Stimulated activated CD8-positive, alpha-beta memory T cell treated with anti-CD3 and anti-CD28 coated beads, Interleukin-7, amount 100 ng/mL, for 4 hours (primary cell): ENCODE measurements at places on chromosomes 4 and X.

DNA sequence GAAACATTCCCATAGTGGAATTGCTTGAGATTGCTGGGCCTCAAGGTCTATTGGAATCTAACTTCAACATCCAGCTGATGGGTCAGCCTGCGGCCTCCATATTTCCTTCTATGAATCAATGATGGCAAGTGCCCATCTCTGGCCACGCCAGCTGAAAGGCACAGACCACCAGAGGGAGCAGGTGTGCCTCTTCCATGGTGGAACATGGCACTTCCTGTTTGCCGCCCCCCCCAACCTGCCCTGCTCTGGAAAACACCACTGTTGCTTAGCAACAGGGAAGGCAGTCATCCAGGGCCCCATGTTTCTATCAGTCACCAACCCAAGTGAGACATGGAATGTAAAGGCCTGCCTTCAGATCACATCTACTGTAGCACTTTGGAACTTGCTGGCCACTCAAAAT lies 11.6 kb downstream of the PAGE4 start:
- no peak for DNase-seq

- DNase-seq, result no peak
Measured at GRCh38 chr4:145939856-145940255, 1.2 kb upstream of the ZNF827 start.

DNA sequence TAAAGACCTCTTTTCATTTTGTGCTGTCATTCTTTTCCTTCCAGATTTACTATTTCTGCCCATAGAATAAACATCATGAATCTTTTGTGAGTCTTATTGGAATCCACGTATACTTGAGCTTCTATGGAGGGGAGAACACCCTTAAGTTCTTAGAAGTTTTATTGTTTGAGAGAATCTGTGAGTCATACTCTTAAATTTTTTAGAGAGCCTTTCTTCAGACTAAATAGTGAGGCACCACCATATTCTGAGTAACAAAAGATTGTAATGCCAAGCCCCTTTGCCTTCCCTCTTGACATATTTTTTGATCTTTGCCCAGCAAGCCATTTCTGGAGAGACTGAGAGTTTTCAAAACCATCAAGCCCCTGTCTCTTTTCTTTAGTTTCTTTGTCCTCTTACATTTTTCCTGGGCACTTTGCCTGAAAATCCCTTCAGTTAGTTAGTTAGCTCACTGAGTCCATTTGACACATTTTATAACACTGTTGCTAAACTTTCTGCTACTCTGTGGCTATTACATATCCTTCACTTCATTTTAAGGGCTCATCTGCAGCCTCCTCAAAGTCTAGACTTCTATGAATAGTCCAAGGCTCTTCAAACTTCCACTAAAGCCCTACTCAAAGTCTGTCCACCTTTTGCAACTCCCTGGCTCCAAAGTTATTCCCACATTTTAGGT lies 65.3 kb upstream of the NDUFC1 start:
- DNase-seq, result no peak

DNA sequence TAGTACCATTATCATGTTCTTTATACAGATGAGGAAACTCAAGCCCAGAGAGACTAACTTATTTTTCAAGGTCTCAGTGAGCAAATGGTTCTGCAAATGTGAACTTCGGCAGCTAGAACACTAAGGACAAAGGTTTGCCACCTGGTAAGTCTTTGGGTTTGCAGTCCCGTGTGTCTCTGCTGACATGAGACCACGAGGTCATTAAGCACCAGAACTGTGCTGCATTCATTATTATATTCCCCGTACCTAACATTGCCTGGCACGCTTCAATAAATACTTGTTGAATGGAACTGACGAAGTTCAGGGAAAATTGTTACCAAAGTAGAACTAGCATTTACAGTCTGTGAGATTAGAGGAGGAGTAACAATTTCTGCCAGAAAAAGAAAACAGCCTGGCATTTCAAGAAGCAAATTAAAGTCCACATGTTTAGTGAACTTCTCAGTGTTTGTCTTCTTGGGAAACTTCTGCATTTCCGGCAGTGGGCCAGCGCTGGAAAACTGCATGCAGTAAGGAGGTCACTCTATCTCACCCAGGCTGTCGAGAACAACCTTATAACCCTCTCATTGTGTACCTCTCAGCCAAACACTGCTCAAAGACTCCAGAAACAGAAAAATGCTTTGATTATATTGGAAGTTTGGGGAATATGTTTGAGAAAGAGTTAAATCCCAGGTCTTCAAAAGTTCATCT lies 67.4 kb upstream of the CPEB2 start:
- DNase-seq, result no peak

DNA sequence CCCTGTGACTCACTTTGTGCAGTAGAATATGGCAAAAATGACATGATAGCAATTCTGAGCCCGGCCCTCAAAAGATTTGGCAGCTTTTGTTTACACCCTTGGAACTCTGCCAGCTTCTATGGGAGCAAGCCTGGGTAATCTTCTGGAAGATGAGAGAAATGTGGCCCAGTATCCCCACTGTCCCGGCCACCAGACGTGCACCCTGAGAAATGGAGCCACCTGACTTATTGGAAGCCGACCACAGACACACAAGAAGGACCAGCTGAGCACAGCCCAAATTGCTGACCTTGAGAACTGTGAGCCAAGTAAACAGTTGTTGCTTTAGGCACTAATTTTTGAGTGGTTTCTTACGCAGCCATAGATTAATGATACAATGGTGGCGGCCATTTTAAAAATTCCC lies 197.0 kb downstream of the STIM2 start:
- DNase-seq, result no peak

DNA sequence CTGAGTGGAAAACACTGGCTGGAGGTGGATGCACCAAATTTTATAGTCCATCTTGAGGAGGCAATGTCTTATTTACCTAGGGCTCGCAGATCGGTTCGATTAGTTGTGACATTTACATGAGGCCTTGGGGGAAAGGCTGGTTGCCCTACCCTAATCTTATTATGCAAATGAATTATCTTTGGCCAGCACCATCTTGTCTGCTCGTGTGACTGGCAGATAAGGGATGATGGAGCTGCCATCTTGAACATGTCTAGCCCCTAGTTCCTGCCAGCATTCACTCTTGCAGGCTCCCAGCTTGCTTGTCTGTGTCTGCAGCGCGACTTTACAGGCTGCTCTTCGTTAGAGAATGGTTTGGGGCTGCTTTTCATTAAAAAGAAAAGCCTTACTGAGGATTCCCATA lies 61.9 kb downstream of the SEC24B start:
- DNase-seq, result no peak

GRCh38 chr4:66574145-66574978 lies 904.1 kb upstream of the EPHA5 start:
- DNase-seq, result no peak

GRCh38 chr4:83753260-83753659 lies 217.4 kb downstream of the GPAT3 start:
- no peak for DNase-seq

DNA sequence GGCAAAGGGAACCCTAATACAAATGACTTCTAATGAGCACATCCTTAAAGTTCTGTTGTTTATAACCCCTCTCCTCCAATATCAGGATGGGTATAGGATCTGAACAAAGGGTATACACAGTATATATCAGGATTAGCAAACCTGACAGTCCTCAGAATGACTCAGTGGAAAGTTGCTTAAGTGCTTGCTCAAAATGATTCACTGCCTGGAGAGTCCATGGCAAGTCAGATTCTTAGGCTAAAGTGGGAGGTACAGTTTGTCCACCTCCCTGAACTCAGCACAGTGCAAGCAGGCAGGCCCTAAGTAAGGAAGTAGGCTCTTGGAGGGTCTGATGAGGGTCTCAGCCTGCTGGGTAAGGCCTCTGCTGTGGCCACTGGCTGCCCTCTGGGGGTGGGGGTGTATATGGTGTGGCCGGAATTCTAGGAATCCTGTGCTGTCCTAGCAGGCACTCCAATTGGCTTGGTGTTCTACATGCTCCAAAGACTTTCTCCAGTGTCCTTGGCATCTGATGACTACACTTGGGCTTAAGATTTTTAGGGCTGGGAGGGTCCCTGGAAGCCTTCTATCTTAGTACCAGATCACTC lies 54.3 kb downstream of the CHRDL1 start:
- no peak for DNase-seq

DNA sequence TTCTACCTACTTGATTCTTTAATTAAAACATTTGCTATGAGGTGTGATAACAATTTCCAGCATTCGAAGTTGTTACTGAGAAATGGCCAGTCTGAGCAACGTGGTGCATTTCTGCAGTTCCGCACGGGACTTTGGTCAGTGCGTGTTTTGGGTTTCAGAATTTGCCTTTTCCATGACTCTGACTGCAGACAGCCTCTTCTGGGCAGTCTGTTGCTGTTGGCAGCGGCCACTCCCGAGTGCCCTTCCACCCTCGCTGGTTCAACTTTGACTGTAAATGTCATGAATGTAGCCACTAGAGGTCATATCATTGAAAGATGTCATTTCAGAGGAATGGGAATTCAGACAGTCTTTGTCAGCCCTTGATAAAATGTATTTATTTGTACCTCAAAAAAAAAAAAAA lies 53.6 kb downstream of the NOP14 start:
- DNase-seq, result no peak

GRCh38 chr4:122119739-122120138 lies 32.4 kb upstream of the BLTP1 start:
- no peak for DNase-seq

DNA sequence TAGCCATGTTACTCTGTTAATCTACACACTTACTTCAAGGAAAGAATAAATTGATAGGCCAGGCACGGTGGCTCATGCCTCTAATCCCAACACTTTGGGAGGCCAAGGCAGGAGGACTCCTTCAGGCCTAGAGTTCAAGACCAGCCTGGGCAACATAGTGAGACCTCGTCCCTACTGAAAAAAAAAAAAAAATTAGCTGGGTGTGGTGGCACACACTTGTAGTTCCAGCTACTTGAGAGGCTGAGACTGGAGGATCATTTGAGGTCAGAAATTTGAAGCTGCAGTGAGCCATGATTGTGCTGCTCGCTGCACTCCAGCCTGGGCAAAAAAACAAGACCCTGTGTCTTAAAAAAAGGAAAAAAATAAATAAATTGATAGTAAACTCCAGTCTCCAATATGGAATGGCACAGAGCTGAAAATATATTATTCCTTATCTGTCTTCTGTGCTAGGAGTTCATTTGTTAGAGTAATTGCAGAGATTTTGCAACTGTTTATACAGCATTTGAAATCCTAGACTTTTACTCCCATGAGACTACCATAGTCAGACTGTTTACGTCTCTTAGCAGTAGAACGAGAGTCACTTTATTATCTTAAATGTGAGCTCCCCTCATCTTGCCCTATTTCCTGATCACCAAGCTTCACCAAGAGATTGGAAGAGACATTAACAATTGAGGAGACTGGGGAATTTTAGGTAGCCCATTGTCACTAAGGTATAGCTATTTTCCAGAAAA lies 18.8 kb upstream of the TMEM131L start:
- no peak for DNase-seq

- DNase-seq, result no peak
Measured at GRCh38 chr4:2843941-2844584, 419 bp downstream of the ADD1 start.

- DNase-seq, result peak; percentile 12
Measured at GRCh38 chr4:70688795-70689231, 481 bp downstream of the UTP3 start.

DNA sequence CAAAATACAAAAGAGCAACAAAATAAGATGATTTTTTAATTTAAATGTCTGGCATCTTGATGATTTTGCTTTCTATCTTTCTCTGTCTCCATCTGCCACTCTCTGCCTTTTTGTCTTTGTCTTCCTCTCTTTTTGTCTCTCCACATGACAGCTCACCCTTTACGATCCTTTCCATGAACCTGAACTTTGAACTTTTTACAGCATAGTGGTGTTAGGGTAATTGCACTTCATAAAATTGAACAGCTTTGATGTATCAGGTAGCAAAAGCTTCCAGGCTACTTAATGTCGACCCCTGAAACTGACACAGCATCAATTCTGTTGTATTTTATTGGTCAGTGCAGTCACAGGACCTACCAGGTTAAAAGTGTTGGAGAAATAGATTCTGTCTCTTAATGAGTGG lies 1517.0 kb downstream of the ADGRL3 start:
- DNase-seq, result no peak

GRCh38 chrX:96611619-96612362 lies 72.9 kb upstream of the DIAPH2 start:
- DNase-seq, result no peak

DNA sequence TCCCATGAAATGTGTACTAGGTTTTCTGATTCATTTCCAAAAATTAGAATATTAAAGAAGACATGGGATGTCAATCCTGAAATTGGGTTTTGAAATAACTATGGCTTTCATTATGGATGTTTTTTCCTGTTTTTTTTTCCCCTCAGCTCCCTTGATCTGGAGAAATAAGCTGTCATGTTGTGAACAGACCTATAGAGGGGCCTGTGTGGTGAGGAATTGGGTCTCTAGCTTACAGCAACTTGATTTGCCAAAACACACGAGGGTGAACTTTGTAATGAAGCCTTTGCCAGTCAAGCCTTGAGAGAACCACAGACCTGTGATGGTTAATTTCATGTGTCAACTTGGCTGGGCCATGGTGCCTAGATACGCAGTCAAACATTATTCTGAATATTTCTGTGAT lies 2413.6 kb downstream of the PCDH7 start:
- DNase-seq, result no peak

DNA sequence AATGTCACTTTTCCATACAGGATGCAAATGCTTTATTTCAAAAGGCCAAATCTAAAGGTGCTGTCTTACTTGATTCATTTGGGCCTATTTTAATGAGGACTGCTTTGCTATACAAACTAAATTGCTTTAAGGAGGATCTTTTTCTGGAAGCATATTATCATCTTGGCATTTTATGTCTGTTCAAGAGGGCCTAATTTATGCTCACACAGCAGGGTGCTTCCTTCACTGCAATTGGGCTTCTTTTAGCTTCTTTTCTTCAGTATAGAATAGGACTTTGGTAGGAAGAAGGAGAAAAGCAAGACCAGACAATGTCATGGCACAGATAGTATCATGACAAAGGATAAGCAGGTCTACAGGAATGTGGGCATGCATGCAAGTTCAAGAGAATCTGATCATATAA lies 222.4 kb upstream of the ANKRD50 start:
- DNase-seq, result no peak

DNA sequence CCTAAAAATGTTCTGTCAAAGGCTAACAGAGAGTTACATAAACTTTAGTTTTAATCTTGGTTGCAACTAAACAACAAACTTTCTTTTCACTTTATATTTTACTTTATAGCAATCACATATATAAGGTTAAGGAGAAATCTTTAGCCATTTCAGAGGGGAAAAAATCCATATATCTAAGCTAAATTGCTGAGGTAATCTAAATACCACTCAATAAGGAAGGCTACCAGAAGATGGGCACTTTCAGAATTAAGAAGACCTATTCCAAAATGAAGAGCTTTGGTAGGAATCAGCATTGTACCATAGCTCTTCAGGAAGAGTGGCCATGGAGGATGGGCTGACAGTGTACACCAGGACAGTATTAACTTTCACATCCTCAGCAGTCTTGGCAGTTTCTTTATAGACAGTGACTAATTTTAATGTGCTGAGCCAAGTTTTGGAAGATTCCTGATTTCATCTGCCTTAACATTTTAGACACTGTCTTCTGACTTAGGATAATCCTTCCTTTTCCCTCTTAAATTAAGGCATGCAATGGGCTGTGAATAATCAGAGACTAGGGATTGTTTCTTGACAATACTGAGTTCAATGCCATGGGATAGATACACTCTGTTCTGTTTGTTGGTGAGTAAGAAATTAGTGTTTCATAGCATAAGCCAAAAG lies 7.1 kb downstream of the FAT4 start:
- no peak for DNase-seq

- no peak for DNase-seq
Measured at GRCh38 chrX:1493877-1494510, 41.3 kb upstream of the ASMTL start.
